ENCODE measurements at places on chromosomes 6 and 20.

- no peak for DNase-seq
Observed at GRCh38 chr6:132728616-132729015, 14.8 kb upstream of the VNN1 start.

GRCh38 chr20:20251317-20251716, 116.6 kb upstream of the INSM1 start:
- DNase-seq, result no peak

GRCh38 chr6:127120023-127120786, 1.7 kb downstream of the RSPO3 start:
- no peak for DNase-seq

GRCh38 chr20:8271727-8272126, 139.7 kb downstream of the PLCB1 start:
- DNase-seq, result no peak
